ENCODE measurements at places on chromosomes 1 and 21.

DNA sequence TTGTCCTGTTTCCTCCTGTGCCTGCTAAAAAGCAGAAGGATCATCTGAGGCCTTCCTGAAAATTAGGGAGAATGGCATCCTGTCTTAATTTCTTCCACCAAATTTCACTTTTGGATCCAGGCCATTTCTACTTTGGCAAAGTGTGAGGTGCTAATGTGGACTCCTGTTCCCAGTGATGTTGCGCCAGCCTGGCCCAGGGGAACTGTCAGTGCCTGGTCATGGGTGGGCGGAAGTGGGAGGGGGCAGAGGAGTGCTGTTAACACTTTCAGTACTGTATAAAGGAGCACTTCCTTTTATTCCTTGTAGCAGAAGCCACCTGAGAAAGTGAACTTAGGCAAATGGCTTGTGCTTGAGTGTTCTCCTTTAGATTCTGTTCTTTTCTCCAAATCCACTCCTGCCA, 19.9 kb downstream of the ELAPOR1 start:
- DNase-seq, result no peak

DNA sequence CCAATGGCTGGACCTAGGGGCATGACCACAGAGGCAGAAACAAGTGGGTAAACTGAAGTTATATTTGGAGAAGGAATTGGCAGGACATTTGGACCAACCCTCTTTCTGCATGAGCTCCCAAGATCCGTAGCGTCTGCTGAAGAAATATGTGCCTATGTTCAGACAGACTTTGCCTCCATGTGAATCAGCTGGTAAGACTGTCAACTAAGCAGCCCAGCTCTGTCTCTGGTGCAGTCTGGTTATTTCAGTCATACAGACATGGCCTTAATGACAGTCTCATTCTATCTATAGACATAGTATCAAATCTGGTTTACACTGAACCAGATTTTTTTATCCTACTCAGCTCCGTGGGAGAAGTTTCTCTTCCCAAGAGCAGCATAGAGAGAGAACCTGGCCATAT, 63.1 kb upstream of the PBX1 start:
- no peak for DNase-seq

DNA sequence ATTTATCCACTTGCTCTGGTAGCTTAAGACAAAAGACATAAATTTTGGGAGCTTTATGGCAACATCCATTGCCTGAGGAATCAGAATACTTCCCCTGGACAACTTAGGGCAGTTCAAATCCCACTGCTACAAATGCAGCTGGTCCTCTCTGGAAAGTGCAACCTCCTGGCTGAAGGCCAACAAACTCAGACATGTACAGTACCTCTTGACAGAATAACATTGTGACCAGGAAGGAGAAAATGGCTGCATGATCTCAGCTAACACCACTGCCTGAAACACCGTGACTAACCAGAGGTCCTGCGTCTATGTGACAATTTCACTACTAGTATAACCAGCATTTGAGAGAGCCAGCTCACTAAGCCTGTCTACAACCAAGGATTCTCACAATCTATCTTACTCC, 218.9 kb downstream of the CRB1 start:
- no peak for DNase-seq

GRCh38 chr1:41479000-41479807, 5.3 kb downstream of the EDN2 start:
- DNase-seq, result no peak

GRCh38 chr1:229001467-229002011, 266.3 kb downstream of the RHOU start:
- no peak for DNase-seq

GRCh38 chr1:175572932-175573868, 170.2 kb downstream of the TNR start:
- no peak for DNase-seq

- no peak for DNase-seq
Observed at GRCh38 chr1:209241487-209241886, 342.0 kb upstream of the CAMK1G start.

GRCh38 chr1:117094841-117095604, 26.5 kb downstream of the TRIM45 start:
- DNase-seq, result no peak

All from stimulated activated CD4-positive, alpha-beta T cell treated with anti-CD3 and anti-CD28 coated beads, Interleukin-1b, Interleukin-23, amount 100 ng/mL, for 1 hour (primary cell).